ENCODE measurements at places on chromosomes 12 and 14.
A peak's percentile ranks its signal among the peaks of the same experiment; 100 is the strongest.

DNA sequence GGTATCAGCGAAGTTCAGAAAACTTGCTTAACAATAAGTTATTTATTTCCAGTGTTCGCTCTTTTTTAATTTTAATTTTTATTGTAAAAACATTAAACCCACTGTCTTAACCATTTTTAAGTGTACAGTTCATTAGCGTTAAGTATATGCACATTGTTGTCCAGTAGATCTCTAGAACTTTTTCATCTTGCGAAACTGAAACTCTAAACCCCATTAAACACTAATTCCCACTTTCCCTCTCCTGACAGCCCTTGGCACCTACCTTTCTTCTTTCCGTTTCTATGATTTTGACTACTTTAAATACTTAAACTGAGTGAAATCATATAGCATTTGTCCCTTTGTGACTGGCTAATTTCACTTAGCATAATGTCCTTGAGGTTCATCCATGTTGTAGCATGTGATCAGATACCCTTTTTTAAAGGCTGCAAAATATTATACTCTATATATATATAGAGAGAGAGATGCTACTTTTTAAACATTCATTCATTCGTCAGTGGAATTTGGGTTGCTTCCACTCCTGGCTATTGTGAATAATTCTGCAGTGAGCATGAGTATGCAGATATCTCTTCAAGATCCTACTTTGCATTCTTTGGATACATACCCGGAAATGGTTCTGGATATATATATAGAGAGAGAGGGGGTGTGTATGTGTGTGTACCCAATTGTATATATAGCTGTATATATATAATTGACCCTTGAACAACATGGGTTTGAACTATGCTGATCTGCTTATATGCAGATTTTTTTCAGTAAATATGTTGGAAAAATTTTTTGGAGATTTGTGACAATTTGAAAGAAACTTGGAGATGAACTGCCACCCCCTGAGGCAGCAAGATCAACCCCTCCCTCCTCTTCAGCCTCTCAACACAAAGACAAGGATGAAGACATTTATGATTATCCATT is 74.7 kb upstream of the EVL start:
- no peak for DNase-seq

GRCh38 chr14:34592623-34593022 is 37.3 kb downstream of the SNX6 start:
- no peak for DNase-seq

DNA sequence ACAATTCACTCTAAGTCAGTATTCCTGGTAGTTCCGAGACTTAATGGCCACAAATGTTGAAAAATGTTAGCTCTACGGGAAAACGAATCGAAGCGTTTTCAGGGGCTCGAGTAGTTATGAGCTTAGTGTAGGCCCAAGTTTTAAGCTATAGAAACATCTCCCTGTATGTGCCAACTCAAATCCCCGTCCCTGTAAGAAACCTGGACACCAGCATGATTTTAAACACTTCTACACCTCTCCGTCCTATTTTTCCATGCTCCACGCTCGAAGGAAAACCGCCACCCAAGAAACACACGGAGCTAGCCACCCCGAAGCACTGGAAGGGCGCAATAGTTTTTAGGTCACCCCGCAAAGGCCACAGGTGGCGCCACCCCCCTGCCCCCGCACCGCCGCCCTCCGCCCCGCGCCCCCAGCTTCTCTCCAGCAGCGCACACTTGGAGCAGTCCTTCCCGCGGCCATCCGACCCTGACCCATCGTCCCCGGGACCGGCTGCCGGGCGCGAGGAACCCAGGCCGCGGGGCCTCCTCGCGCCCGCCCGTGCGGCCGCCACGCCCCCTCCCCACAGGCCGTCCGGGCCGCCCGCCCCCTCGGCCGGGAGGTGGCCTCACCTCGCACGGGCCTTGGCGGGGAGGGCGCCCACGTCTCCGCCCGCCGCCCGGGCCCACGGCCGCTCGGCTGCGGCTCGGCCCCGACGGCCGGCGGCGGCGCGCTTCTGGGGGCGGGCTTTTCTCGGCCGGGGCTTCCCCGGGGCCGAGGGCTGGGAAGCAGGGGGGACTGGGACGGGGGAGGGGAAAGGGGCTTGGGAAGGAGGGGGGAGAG is 522 bp downstream of the R3HDM2 start:
- no peak for DNase-seq

DNA sequence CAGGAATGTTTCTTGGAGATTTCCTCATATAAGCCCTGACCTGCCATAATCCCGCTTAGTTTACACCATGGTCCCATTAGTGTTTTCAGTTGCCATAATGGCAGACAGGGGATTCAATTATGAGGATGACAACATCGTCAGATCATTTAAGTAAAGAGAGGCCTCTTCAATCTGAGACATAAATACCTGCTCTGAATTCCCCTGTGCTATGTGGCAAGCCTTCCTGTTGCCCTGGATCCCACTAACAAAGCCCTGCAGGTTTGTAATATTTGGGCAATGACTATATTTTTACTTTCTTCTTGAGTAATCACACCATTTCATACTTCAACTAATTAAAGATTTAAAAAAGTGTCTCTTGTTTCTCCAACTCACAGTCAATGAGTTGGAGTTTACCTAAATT is 108.9 kb downstream of the TRAFD1 start:
- no peak for DNase-seq

- DNase-seq: no peak
Measured at GRCh38 chr12:16785524-16785923, 179.6 kb upstream of the LMO3 start.

DNA sequence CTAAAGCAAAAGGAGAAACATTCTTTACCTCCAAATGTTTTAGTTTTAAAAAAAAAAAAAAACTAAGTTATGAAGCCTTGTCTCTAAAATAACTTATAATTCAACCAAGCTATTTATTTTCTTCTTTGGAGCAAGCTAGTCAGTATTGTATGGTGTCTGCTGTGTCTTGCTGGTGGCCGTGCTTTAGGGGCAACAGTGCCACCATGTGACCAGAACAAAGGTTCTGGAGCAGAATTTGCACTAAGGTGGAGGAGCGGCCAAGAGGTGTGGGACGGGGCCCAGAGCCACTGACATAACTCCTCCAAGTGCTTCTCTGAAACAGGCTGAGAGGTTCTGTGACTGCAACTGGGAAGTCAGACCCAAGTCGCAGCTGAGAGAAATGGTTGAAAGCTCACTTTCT is 4.5 kb downstream of the FICD start:
- DNase-seq: no peak

GRCh38 chr14:104677512-104678332 is 11.7 kb upstream of the INF2 start:
- DNase-seq: peak; percentile 69

DNA sequence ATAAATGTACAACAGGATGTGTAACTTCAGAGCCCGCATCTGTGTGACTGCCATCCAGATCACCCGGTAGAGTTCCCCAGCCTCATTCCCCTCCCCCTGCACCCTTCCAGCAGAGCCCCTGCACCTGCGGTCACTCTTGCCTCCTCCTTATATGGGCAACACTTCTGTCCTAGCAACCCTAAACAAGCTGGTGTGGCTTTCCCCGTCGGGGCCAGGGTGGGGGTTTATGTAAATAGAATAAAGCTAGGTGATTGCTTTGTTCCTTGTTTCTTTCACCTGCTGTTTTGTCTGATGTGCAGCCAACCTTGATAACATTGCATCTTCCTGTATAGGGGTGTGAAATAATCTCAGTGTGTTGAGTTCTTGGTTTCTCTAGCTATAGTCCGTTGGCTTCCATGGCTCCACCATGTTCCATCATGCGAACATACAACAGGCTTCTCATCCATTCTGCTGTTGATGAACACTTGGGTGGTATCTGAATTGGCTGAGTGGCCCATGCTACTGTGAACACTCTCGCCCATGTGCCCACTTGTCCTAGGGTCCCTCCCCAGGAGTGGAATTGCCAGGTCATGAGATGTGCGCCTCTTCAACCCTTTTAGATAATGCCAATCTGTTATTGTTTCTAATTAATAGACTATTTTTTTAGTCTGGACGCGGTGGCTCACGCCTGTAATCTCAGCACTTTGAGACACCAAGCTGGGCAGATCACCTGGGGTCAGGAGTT is 102.2 kb downstream of the KIF26A start:
- no peak for DNase-seq

GRCh38 chr14:75654127-75654732 is 6.4 kb downstream of the ERG28 start:
- peak; percentile 82 for DNase-seq

GRCh38 chr14:76924371-76925096 is 98.3 kb downstream of the LRRC74A start:
- DNase-seq: no peak

DNA sequence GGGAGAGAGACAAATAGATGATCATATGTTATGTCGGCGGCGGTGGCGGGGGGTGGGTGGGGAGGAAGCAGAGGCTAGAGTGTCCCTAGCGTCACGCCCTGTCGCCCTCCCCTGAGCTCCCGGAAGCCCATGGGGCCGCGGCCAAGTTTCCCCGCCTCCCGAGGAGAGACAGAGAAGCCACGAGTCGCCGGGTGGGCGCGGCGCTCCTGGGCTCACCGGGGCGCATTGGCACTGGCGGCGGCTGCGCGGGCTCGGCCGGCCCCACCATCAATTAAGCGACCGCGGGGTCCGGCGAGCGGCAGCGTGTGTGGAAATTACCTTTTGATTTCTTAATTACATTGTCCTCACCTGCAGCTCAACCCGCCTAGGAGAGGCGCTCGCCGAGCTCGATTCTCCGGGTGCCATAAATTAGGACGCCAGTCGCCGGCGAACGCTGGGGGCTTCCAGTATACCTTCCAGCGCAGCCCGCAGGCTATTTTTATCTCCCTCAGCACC is 119.9 kb upstream of the LHX5 start:
- DNase-seq: no peak

- no peak for DNase-seq
Measured at GRCh38 chr12:52442600-52443061, 8.5 kb upstream of the KRT75 start.

- peak; percentile 79 for DNase-seq
Measured at GRCh38 chr14:74712499-74713394, at the start of the genes AREL1 and FCF1. TSS of gene AREL1 (minus strand) at chr14:74713080. CDS start at chr14:74685615, 27,465 bp downstream. TSS of gene FCF1 (plus strand) at chr14:74713144. CDS start at chr14:74713198, 54 bp downstream.

DNA sequence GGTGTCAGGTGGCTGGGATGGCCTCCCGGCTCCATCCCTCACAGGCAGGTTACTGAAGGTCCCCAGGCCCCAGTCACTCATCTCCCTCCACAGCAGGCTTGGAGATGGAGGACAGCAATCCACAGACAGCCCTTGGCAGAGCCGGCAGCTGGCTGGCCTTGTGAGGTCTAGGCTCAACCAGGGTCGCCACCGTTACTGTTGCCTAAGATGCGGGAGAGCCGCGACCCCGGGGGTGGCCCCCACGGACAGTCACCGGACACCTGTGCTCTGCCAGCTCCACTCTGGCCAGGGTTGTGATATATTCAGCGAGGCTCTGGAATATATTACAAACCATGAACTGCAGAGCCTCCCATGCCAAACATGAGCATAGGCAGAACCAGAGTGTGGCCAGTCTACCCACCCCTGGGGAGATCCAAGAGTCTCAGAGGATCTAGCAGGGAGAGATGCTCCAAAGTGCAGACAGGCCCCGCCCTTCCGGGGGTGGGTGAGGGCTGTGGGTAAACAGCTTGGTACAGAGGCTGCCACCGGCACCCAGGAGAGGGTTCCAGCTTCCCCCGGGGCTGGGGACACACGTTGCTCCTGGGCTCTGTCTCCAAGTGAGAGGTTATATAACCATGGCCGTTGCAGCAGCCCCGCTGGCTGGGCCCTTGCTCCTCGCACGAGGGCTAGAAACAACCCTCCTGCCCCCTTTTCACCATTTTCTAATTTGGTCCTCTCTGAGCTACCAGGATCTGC is 55.9 kb upstream of the DIO3 start:
- DNase-seq: peak; percentile 19

DNA sequence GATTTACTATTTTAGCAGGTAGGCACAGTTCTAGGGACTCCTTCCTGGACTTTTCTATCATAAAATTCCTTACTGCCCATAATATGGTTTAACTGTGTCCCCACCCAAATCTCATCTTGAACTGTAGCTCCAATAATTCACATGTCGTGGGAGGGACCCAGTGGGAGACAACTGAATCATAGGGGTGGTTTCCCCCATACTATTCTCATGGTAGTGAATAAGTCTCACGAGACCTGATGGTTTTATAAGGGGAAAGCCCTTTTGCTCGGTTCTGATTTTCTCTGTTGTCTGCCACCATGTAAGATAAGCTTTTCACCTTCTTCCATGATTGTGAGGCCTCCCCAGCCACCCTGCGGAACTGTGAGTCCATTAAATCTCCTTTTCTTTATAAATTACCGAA is 10.0 kb upstream of the ETV6 start:
- no peak for DNase-seq

DNA sequence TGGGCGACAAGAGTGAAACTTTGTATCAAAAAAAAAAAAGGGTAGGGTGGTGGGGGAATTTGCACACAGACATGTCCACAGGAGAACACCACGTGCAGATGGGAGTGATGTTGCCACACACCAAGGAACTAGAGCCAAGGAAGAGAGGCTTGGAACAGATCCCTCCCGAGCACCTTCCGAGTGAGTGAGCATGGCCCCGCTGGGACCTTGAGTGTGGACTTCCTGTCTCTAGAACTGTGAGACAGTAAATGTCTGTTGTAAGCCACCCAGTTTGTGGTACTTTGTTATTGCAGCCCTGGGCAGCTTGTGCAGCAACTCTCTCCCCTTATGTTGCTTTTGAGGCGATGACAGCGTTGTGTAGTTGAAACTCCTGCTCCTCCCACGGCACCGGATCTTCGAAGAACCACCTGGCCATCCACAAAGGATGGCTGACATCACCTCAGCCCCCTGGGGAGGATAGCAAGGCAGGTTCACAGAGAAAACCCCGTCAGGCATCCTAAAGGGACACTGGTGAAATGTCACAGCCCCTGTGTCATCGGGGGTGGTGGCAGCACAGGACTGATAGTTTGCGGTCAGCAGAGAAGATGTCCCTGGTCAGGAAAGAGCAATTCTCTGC is 54.7 kb upstream of the PLEKHG3 start:
- no peak for DNase-seq

DNA sequence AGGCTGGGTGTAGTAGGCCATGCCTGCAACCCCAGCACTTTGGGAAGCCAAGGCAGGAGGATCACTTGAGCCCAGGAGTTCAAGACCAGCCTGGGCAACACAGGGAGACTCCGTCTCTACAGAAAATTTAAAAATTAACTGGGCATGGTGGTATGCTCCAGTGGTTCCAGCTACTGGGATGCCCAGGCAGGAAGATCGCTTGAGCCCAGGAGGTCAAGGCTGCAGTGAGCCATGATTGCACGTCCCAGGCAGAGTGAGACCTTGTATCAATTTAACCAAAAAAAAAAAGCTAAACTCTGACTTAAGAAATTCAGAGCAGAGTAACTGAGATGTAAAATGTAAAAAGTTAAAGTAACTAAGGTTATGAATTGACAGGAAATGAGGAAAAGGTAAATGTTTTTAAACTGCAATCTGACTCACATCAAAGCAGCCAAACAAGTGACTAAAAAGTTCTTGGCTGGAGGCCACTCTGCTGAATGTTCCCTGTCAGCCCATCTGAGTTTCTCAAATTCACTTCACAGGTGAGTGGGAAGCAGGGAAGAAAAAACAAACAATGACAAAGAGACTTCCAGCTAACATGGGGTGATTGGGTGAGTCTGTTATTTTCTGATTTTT is 21.3 kb downstream of the PRKD1 start:
- DNase-seq: no peak

- DNase-seq: no peak
Measured at GRCh38 chr12:45962553-45963325, 27.6 kb downstream of the SCAF11 start.

Data from ovary (tissue), 10 donors.